SK-N-SH (cell line): ENCODE measurements at places on chromosomes 16 and 17. TPM values are rescaled to one million over a fixed set of nuclear protein-coding genes. Genes with fewer than 3 reads are reported as not detected.

AOC3 gene
- polyA plus RNA-seq: 0.03 and 0.08 TPM in 2 replicates

TP53TG3F gene
- polyA plus RNA-seq: 0.02 and 0.47 TPM in 2 replicates

ZBTB4 gene
- polyA plus RNA-seq: 11.4 and 12.8 TPM in 2 replicates

PERCC1 gene
- polyA plus RNA-seq: not detected in 2 replicates

TMEM98 gene
- 167 and 196 TPM in 2 replicates for polyA plus RNA-seq

MFAP4 gene
- 112 and 120 TPM in 2 replicates for polyA plus RNA-seq

FLOT2 gene
- polyA plus RNA-seq: 89.8 and 105 TPM in 2 replicates

ABAT gene
- 4.7 and 7.3 TPM in 2 replicates for polyA plus RNA-seq
